Urinary bladder (tissue), 4 donors: ENCODE measurements at places on chromosomes 6 and 20. TPM values are rescaled to one million over a fixed set of nuclear protein-coding genes. Genes with fewer than 3 reads are reported as not detected.

The SAMHD1 gene
- 145 TPM for total RNA-seq

The HDDC2 gene
- 44.6 TPM for total RNA-seq

GRCh38 chr6:118709859-118710350, 58.5 kb upstream of the CEP85L start:
- no peak for DNase-seq

DNA sequence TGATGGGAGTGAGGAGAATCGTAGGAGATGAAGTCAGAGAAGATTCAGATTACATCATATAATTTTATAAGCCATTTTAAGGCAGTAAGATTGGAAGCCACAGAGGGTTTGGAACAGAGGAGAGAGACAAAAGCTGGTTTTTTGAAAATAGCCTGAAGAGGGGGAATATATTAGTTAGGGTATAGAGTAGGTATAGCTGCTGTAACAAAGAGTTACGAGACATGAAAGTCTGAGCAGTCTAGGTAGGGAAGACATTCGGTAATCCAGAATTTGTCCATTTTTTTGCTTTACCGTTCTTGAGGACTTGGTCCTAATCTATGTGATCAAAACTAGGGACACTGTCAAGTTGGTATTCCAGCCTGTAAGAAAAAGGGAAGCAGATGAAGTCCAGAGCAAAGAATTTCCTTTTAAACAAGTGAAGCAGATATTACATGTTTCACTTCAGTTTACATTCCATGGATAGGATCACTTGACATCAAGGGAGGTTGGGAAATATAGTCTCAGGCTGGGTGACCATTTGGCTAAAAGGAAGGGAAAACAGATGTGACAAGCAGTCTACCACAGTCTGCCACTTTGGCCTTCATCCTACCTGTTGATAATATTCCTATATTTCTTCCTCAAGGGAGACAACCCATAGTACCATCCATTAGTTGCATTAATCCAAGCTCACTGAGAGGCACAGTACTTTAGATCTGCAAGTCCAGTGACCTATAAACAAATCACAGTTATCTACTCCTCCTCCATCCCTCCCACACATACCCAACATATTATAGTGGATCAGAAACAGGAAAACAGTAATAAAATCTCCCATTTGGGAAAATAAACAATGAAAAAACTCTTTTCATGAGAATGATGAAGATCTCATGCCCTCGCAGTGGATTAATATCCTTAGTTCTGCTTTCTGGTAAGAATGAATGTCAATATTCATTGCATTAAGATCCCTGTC, 10.2 kb downstream of the FAM135A start:
- DNase-seq = no peak

DNA sequence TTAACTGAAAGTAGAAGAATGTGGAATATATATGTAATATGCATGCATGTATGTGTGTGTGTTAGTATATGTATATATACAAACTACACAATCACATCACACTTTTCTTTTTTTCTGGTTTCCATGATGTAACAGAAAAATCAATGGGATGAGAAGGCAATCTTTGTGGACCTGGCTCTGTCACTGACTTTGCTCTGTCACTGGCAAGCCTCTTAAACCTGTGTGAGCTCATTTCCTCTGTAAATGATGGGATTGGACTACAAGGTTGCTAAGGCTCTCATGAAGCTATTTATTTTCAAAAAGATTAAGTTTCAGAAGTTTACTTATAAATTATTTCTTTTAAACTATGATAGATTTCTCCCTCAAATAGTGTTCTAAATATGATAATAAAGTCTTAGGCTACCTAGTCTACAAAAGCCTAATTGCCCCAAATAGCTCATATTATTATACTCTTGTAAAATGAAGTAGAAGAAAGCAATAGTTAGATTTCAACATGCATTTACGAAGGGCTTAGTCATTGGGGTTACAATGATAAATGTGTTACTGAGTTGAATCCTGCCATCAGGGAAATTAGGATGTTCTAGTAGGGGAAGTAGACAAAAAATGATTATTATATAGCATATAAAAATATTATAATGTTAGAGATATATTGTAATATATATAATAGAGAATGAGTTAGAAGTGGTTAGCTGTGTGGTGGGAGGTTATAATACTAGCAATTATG, 129.3 kb downstream of the AFG1L start:
- no peak for DNase-seq

GRCh38 chr6:166757232-166758135, 130.4 kb upstream of the RPS6KA2 start:
- DNase-seq = no peak
